ENCODE measurements at places on chromosomes 7 and 10. TPM values are rescaled to one million over a fixed set of nuclear protein-coding genes. Genes with fewer than 3 reads are reported as not detected.

SPDYE16 gene
- 0.17 TPM for total RNA-seq

CARD11 gene
- total RNA-seq: 1.3 TPM

SRRM3 gene
- total RNA-seq: not detected

PRKCQ gene
- 0.75 TPM for total RNA-seq

MAPK8 gene
- total RNA-seq: 23.7 TPM

GRID1 gene
- 0.17 TPM for total RNA-seq

VWDE gene
- total RNA-seq: 0.05 TPM

RARRES2 gene
- 149 TPM for total RNA-seq

ZNF727 gene
- total RNA-seq: 0.50 TPM

Data from liver (tissue), 10 donors.